Kidney (tissue), 22 donors: ENCODE measurements at places on chromosomes 6 and 20. TPM values are rescaled to one million over a fixed set of nuclear protein-coding genes. Genes with fewer than 3 reads are reported as not detected.

DNA sequence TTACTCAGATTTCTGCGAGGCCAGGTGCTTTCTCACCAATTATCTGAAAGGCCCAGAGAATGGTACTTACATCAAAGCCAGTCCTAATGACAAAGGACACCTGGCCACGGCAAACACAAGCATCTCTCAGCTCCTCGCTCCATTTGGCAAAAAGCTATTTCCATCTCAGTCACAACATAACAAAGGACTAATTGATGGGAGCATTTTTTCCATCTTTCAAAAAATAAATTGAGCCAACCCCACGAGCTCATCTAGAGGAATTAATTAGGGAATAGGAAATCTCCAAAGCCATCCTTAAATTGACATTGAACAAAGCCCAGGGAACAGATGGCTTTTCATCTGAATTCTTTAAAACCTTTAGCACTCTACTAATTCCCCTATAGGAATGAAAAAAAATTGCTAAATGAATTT lies 236.7 kb downstream of the HAO1 start:
- no peak for DNase-seq

DNA sequence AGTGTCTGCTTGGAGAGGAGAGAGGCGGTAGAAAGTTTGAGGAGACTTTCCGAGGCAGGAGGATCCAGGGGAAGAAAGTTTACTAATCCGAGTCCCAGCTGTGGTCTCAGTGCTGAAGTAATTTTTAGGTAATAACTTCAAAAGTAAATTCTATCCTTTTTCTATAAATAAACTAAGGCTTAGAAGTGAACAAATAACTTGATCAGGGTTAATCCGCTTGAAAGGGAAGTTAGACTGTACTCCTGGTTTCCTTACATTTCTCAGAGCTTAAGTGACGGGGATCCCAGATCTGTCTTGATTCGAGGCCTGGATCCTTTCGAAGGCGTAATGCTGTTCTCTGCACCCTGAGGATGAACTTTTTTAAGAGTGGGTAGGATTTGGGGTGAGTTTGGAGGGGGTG lies 2.6 kb downstream of the STK35 start:
- DNase-seq: no peak

DNA sequence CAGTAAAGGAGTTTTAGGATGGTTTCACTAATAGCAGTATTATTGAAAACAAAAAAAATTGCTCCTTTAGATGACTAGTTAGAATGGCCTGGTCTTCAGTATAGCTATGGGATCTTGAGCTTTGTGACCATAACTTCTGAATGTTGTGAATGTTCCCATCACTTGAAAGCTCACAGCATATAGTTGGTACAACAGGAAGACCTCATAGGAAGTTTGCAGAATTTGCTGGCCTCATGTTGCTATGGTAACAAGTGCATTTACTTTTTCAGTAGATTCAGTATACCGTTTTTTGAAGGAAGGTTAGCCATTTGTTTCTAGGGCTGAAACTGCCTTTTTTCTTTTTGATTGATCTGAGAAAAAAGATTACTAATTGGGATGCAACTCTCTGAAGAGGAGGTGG lies 8.3 kb downstream of the PHF3 start:
- DNase-seq: no peak

- no peak for DNase-seq
These were observed 284.3 kb upstream of the SULF2 start for GRCh38 chr20:48069596-48069995.

The MRPL14 gene
- polyA plus RNA-seq: 71.5 TPM

The STX11 gene
- polyA plus RNA-seq: 2.0 TPM
